Stimulated activated CD8-positive, alpha-beta memory T cell treated with anti-CD3 and anti-CD28 coated beads, Interleukin-2, amount 100 ng/mL, for 1 hour (primary cell): ENCODE measurements at places on chromosomes 5 and 9.
A peak's percentile ranks its signal among the peaks of the same experiment; 100 is the strongest.

DNA sequence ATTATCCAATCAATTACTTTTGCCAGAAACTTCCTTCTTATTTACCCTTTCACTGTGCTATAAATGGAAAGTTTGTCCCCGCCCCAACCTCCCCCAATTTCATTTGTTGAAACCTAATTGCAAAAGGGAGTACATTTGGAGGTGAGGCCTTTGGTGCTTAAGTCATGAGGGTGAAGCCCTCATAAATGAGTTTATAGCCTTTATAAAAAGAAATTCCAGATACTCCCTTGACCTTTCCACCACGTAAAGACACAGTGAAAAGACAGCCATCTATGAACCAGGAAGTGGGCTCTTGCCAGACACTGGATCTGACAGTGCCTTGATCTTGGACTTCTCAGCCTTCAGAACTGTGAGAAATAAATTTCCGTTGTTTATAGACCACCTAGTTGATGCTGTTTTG is 82.3 kb downstream of the NUDT12 start:
- DNase-seq, result no peak

DNA sequence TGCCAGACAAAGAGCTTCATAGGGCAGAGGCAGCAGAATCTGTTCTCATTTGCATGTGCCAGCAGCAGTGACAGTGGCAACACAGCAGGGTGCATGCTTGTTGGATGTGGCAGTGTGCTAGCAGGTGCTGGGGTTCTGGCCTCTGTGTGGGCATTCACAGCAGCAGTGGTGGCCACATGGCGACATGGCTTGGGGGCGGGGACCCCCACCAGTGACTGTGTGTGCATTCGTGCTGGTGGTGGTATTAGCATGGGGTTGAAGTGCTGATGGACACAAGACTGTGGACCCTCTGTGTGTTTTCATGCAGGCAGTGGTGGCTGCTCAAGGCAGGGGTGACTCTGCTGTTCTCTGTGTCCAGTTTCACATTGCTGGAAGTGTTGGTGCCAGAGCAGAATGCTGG is 183.2 kb upstream of the PDE4D start:
- no peak for DNase-seq

GRCh38 chr5:90279091-90279490 is 130.5 kb downstream of the CETN3 start:
- no peak for DNase-seq

GRCh38 chr5:87368601-87369000 is 44.1 kb downstream of the CCNH start:
- DNase-seq, result no peak

DNA sequence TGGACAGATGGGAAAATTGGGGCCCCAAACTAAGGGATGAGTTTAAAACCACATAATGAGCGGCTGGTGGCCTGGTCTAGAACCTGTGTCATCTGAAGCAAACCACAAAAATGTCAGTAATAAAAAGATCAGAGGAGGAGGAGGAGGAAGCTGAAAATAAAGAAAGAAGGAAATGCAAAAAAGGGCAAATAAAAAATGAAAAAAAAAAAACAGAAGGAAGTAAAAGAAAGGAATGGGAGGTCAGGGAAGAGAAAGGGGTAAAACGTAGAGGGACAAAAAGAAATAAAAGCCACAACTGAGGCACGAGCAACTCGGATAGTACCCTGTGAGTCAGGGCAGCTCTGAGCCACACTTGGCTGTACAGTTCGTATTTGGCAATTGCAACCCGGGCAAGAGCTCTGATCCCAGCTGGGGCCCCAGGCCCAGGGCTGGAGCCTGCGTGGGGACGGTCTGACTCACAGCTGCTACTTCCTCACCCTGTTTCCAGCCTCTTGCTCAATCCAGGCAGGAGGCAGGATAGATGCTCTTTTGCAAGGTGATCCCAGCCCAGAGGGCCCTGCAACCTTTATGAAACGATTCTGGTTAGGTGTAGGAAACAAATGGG is 137.9 kb upstream of the TRIM32 start:
- DNase-seq, result no peak

DNA sequence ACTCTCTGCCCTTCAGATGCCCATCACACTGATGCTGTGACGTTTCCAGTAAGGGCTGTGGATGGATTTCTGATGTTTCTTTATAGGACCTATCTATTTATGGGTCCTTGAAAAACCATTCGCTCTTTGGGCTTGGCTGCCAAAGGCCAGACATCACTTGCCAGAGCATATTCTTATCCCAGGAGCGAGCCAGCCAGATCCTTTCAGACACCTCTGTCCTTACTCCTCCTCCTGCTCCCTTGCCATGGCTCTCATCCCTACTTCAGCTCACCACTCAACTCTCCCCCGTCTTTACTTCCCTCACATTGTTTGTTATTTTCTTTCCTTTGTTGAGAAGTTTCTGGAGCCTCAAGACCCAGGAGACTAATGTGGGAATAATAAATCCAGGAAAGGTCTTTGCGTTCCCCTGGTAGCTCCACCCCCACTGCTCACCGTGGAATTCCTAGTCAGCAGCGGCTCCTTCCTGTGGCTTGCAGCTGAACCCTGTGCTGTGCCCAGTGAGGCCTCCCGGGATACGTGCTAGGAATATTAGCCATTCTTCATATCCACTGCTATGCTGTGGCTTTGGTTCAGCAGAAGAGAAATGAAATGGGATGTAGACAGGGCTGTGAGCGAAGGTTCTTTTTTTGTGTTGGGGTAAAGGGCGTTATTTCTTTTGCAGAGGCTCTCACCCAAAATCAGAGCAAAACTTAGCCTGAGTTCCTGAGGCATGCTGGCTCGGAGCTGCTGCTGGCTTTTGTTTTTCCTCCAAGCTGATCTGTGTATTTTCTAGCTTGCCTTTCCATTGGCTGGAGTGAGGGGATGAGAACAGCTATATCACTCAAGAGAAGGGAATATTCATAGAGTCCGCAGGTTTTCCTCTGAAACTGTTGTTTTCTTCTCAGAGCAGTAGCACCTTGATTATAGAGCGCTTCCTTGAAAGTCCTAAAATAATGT is 171.1 kb downstream of the SAXO1 start:
- no peak for DNase-seq

DNA sequence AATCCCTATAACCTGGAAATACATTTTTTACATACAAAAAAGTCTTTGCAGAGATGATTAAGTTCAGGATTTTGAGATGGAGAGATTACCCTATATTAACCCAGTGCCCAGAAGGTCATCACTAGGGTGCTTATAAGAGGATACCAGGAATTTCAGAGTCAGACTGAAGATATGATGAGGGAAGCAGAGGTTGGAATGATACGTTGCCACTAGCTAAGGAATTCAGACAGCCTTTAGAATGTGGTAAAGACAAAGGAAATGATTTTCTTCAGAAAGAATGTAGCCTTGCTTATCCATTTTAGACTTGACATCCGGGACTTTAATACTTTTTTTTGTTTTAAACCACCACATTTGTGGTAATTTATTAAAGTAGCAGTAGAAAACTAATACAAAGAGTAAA is 2176.8 kb upstream of the C9orf72 start:
- DNase-seq, result no peak

- no peak for DNase-seq
Measured at GRCh38 chr9:82082563-82082962, 94.0 kb downstream of the SPATA31D1 start.

- peak; percentile 2 for DNase-seq
Measured at GRCh38 chr9:4077499-4078102, 222.3 kb downstream of the GLIS3 start.
